ENCODE measurements at places on chromosomes 2 and 18.

DNA sequence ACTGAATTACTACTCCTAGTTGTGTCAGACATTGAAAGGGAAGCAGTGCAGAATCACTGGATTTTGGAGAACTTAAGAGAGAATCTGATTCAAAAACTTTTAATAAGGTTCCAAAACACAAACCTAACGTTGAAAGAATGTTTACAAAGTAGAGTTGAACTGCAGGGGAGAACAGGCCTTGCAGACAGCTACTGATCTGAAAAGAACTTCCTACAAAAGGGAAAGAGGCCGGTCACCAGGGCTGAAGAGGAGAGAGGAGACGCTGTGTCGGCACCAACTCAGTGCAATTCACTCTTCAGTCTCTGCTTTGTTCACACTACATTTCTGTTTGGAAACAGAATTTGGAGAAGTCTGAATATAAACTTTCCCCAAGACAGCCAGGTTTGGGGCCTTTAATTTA is 124.0 kb downstream of the GAREM1 start:
- no peak for DNase-seq

DNA sequence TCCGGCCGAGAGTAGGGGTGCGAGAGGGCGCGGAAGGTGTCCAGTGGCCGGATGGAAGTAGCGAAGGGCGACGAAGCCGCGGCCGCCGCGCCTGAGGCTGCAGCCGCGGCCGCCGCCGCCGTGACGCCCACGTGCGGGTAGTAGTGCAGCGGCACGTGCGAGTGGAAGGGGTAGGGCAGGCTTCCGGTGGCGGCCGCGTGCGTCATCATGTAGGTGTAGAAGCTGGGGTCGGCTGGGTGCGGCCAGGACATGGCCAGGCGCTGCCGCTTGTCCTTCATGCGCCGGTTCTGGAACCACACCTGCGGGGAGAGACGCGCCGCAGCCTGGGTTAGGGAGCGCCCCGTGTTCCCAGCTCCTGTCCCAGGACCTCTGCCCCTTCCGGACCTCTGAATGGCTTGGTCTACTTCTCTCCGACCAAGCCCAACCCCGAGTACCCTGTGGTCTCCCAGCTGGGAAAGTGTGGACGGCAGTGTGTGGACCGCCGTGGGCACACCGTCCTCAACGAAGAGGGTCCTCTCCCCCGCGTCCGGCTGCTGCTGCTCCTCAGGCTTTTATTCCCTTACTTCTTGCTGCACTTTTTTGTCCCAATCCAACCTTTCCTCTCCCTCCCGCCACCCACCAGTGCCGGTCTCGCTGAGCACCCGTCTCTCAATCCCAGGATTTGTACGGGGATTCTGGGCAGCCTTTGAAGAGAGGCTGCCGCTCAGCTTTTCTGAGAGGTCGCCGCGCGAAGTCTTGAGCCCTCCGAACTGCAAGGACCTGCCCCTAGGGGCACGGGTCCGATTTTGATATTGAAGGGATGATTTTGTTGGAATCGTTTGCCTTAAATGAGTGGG is 3.0 kb downstream of the EVX2 start:
- DNase-seq: no peak

DNA sequence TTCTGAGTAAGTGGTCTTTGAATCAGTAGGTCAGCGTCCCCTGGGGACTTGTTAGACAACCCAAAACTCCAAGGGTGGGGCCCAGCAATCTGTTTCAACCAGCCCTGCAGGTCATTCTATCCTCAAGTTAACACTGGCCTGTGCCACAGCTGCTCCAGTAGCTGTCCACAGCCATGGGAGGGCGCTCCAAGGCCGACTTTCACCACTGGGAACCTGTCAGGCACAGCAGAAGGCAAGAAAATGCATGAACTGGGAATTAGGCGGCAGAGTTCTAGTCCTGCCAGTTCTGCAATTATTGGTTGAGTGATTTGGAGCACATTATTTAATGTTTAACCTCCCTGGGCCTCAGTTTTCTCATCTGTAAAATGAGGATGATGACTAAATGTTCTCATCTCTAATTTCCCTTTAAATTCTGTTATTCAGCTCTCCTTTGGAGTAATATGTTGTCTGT is 17.4 kb upstream of the MRPL33 start:
- peak; percentile 57 for DNase-seq

DNA sequence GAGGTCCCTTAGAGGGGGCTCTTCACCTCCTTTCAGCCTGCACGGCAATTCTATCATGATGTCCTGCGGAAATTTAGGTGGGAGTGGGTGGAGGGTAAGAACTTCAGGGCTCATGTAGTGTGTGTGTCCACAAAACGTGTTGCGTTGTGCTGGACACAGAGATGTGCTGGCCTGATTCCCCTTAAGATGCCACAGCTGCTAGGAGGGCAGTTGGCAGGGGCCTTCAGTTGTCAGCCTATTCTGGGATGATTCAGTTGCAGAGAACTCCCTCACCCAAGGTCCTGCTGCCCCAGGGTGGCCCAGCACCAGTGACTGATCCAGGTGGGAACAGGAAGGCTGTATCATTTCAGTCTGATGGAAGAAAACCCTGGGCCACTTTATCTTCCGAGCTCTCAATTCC is 1.0 kb upstream of the HJURP start:
- DNase-seq: no peak

DNA sequence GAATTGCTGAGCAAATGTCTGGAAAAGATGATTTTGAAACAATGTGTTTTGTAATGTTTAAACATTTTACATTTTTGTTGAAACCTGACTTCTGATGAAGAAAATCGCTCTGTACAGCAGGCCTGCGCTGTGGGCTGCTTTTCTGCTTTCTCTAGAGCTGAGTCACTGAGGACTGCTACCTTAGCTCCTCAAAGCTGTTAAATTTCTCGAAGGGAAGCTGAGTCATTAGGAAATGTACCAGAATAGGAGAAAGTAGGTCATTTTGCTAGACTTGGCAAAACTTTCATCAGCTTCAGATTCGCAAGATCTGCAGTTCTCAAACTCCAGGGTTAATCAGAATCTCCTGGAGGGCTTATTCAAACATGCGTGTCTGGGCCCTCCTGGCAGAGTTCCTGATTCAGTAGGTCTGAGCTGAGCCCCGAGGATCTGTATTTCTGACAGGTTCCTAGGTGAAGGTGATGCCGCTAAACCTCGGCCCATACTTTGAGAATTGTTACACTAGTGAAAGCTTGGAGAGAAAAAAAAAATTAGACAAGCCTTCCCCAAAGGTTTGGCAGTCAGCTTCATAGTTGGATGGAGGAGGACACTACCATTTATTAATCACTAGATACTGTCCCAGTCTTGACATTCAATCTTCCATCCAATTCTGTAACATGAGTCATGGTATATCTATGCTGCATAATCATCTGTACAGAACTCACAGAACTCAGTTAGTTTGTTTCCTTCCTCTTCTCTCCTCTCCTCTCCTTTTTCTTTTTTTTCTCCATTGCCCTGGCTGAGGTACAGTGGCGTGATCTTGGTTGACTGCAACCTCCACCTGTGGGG is 297.6 kb downstream of the PARD3B start:
- peak; percentile 45 for DNase-seq

DNA sequence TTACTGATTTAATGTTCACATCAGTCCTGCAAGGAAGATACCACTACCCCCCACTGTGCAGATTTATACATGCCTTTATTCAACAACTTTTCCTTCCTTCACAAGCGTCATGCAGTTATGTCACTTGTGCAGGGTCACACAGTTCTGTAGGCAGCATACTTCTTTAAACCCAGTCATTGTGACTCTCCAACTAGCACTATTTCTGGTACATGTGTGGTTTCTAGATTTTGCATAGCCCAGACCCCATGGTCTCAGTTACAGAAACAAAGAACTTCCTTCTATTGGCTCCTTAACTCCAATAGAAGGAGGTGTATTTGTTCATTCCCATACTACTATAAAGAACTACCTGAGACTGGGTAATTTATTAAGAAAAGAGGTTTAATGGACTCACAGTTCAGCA is 333.1 kb downstream of the ZNF516 start:
- no peak for DNase-seq

- DNase-seq: no peak
Observed at GRCh38 chr2:168804214-168804613, 1.8 kb downstream of the NOSTRIN start.

GRCh38 chr2:117918608-117919007 is 95.3 kb downstream of the CCDC93 start:
- no peak for DNase-seq

- DNase-seq: no peak
Observed at GRCh38 chr18:62974928-62975675, 259.8 kb downstream of the PHLPP1 start.

DNA sequence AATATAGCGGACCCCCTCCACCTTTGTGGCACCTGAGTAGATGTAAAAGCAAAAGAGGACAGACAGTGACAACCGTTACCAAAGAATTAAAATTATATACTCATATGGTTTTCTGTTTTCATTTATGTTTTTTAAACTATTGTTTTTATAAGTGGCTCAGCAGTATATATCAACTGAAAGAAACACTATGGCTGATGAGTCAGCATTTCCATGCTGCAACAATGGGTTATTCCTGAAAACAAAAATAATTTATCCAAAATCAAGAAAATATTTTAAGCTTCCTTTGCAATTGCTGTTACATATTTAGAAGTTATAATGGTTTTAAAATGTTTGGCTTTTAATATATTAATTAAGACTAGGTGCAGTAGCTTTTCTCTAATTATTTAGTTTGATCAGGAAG is 17.7 kb downstream of the MRPS9 start:
- DNase-seq: no peak

DNA sequence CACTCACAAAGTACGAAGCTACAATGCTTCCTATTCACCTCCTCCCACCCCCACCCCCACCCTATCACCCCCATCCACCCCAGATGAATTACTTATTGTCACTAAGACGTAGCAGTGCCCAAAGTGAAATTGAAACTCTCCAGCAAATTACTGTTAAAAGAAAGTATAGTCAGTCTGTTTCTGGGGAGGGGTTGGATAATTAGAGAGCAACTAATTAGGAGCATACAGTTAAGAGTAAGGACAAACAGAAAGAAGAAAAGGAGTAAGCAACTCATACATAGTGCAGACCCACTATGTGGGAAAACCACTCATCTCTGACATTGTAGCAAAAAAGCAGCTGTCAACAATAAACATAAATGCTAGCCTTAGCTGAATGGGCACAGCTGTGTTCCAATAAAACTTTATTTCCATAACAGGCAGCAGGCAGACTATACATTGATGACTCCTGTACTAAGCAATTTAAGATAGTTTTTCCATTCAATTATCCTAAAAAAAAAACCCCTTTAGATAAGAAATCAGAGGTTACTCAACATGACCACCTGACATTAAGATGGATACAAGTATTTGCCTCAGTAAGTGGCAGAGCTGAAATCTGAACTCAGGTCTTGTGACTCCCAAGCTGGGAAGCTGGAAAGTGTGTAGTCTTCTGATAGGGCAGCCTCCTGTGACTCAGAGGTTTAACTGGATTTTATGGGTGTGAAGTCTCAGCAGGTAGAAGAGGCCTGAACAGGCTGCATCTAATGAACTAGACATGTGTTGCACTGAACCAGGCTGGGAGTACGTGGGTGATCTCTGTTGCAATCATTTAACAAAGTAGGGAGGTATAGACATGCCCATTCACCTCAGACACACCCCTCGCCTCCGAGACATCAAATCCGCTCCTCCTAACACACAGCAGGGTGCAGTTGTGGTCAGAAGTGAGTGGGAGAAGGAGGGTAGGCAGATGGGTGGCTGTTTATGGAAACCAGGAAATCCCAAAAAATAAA is 171.8 kb upstream of the KLF7 start:
- DNase-seq: no peak

GRCh38 chr2:182477774-182478173 is 50.9 kb upstream of the PDE1A start:
- DNase-seq: no peak

GRCh38 chr2:24435391-24436316 is 55.4 kb upstream of the NCOA1 start:
- no peak for DNase-seq

DNA sequence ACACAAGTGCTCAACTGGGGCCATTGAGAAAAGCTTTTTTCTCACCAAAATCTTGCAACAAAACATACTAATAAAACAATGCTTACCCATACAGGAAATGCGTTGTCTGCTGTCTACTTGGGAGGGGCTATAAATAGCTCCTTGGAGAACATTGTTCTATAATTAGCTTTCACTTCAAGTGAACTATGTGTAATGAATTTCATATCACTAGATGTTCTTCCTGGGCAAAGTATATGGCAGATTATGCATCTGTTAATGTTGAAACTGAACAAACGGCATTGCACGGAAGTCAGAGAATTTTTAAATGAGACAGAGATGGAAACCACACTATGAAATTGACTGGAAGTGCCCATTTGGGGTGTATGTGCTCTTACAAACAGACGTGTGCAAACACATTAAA is 6.4 kb upstream of the NPAS2 start:
- no peak for DNase-seq

DNA sequence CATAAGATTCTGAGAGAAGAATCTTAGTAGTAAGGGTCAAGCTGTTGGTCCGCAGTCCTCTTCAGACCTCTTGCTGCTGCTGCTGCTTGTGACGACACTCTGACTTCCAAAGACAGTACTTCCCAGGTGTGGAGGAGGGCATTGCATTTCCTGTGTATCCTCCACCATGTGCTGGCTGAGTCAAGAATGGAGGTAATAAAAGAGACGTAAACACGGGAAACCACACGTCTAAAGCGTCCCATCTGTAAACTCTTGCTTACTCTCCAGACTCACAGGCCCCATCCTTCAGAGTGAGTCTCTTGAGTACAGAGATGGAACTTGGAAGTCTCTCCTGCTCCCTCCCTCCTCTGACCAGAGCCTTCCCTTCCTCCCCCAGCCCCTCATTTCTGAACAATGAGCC is 25.6 kb downstream of the KLHL29 start:
- peak; percentile 65 for DNase-seq

GRCh38 chr2:204663816-204664425 is 118.6 kb downstream of the PARD3B start:
- no peak for DNase-seq

DNA sequence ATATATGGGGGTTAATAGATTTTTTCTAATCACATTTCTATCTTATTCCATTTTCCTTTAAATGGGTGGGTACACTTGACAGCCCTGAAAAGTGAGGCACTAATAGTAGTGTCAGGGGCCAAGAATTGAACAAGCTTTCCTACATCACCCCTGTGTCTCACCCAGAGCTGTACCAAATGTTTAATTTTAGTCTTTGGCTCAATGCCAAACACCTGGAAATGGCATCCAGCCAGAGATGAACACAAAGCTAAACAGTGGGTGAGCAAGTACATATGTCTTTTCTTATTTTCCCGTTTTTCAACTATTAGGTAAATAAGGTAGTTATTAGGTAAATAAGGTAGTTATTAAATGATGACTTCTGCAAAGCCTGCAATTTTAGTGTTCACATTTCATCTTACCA is 276.3 kb upstream of the ERBB4 start:
- DNase-seq: no peak

- DNase-seq: no peak
Observed at GRCh38 chr2:143282684-143283083, 153.5 kb downstream of the ARHGAP15 start.

DNA sequence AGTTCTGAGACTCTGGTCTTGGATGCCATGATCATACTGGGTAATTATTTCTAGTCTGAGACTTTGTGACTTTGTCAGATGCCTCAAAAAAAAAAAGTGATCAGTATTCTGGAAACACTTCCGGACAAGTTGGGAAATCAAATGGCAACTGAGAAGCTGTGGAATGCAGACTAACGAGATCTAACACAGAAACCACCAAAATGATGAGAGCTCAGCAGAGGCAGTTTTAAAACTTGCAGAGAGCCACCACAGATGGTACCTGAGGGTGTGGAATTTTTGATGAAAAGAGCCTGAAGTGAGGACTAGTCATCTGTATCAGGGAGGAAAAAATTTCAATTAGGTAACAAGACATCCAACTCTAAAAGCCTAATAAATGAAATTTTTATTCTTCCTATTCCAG is 5.5 kb upstream of the GPR75 start:
- no peak for DNase-seq

GRCh38 chr2:109460553-109461324 is 153.0 kb downstream of the SEPTIN10 start:
- no peak for DNase-seq

GRCh38 chr18:50454387-50454988 is 79.6 kb downstream of the SKA1 start:
- DNase-seq: no peak

All from HFF-Myc (cell line).